ENCODE measurements at places on chromosomes 2 and 18. TPM values are rescaled to one million over a fixed set of nuclear protein-coding genes. Genes with fewer than 3 reads are reported as not detected.

CCBE1 gene
- total RNA-seq = 0.33 TPM

ABI2 gene
- total RNA-seq = 15.2 TPM

ANO7 gene
- 0.09 TPM for total RNA-seq

MBP gene
- 16.1 TPM for total RNA-seq

RAB6C gene
- total RNA-seq = 0.05 TPM

MRPL33 gene
- total RNA-seq = 135 TPM

ABCG5 gene
- not detected for total RNA-seq

MLPH gene
- 0.24 TPM for total RNA-seq

DNA sequence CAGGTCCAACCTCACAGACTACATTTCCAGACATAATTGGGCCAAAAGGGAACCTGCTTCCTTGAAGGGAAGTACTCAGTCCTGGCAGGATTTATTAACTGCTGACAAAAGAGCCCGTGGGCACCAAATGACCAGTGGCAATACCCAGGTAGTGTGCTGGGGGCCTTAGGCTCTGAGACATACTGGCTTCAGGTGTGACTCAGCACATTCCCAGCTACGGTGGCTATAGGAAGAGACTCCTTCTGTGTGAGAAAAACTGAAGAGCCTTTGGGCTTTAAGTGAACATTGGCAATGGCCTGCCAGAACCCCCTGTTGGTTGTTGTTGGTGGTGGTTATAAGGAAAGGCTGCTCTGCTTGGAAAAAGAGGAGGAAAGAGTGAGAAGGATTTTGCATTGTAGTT, 401.8 kb downstream of the KCNJ3 start:
- H3K4me1 ChIP-seq = no peaks in the 10 kb centered on the region
- no peak for DNase-seq
- no peaks in the 10 kb centered on the region for H3K27me3 ChIP-seq
- no peak overlapping the region for H3K4me3 ChIP-seq

DNA sequence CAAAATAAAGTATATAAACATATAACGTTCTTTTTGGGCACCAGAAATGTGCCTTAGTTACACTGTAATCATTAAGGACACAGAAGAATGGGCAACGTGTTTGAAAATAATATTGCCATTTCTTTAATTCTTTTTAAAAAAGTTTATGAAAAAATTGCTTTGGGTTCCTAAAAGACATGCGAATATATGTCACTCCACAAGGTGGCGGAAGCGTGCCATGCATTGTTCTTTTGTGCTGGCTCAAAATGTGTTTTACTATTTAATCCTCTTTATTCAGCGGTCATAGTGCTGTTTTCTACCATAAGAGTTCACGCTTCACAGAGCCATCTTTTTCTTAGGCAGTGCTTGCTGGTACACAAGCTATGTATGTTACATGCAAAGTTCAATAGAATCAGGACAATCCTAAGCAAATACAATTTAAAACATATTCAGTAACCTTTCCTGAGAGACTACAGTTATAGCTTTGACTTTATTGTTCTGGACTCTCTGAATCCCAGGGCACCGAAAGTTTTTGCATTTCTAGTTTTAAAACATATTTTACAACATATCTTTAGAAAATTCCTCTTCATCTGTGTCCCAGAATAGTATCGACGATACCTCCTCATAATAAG, 147.8 kb upstream of the ERBB4 start:
- H3K27me3 ChIP-seq = no peaks in the 10 kb centered on the region
- H3K4me3 ChIP-seq = no peak overlapping the region
- H3K27ac ChIP-seq = no peak overlapping the region

DNA sequence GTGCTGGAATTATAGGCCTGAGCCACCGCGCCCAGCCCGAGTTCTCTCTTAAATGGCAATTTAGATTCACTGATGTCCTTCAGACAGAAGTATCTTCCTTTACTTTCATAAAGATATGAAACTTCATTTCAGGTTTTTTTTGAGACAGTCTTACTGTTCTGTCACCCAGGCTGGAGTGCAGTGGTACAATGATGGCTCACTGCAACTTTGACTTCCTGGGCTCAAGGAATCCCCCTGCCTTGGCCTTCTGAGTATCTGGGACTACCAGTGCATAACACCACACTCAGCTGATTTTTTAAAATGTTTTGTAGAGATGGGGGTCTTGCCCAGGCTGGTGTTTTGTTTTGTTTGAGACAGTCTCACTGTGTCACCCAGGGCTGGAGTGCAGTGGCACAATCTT, 13.2 kb downstream of the ITGB1BP1 start:
- no peak overlapping the region for H3K27ac ChIP-seq
- H3K27me3 ChIP-seq = no peaks in the 10 kb centered on the region
- DNase-seq = no peak
- no peaks in the 10 kb centered on the region for H3K4me1 ChIP-seq

DNA sequence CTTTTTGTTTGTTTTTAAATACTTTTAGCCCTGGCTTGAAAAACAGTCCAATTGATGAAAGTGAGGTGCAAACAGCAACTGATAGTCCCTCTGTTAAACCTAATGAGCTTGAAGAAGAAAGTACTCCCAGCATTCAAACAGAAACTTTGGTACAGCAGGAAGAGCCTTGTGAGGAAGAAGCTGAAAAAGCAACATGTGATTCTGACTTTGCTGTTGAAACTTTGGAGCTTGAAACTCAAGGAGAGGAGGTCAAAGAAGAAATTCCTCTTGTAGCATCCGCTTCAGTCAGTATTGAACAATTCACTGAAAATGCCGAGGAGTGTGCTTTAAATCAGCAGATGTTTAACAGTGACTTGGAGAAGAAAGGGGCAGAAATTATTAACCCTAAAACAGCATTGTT, 30.6 kb upstream of the DYSF start:
- peaks cover 45% of the 10 kb centered on the region for H3K36me3 ChIP-seq
- H3K27me3 ChIP-seq = no peaks in the 10 kb centered on the region
- no peak overlapping the region for H3K27ac ChIP-seq

DNA sequence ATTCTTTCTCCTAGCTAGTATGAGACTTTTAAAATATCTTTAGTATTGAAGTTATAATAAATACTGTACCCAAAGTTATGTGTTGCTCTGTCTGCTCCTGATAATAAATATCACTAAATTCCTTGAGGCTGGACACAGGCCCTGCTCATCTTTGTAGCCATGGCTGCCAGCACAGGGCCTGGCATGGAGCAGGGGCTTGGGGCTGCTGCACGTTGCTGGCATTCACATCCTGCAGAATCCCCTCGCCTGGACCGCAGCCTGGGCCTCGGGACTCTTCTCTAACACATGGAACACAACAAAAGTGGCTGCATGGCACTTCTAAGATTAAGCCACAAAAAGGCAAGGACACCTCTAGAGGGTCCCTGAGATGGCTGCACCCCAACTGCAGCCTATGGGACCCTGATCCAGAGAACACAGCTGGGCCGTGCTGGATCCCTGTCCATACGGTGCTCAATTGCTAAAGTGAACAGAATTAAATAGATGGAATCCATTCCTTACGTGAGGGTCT, 477.5 kb upstream of the MYT1L start:
- peaks cover 2% of the 10 kb centered on the region for H3K27me3 ChIP-seq
- no peaks in the 10 kb centered on the region for H3K36me3 ChIP-seq

- H3K27ac ChIP-seq = no peak overlapping the region
- no peak overlapping the region for H3K4me3 ChIP-seq
- no peaks in the 10 kb centered on the region for H3K36me3 ChIP-seq
Measured at GRCh38 chr2:144659731-144660275, 139.9 kb upstream of the ZEB2 start.

- no peaks in the 10 kb centered on the region for H3K36me3 ChIP-seq
- no peak overlapping the region for H3K27ac ChIP-seq
- no peak for DNase-seq
- no peak overlapping the region for H3K4me3 ChIP-seq
Measured at GRCh38 chr2:130843321-130843985, 6.7 kb downstream of the ARHGEF4 start.

DNA sequence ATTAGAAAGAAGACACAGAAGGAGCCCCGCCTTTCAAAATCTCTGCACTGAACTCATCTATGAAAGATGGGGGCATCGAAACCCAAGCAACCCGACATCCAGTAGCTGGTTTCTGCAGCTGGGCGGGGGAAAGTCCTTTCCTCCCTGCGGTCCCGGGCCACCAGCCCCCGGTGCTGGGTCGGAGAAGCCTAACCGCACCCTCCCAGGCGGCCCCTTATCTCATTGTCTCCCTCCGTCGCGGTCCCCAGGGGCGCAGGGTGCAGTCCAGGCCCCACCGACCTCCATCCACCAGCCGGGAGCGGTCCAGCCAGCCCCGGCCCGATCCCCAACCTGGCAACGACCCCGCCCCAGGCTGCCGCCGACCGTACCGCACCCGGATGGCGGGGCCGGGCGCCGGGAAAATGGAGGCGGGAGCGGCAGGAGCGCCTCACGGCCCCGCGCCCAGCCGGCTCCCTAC, 452 bp downstream of the RAPH1 start:
- peak; percentile 23 for DNase-seq
- H3K36me3 ChIP-seq = no peaks in the 10 kb centered on the region
- H3K4me3 ChIP-seq = peak overlapping the region; percentile 66
- peak overlapping the region; percentile 47 for H3K27ac ChIP-seq

- no peak overlapping the region for H3K27ac ChIP-seq
- no peaks in the 10 kb centered on the region for H3K27me3 ChIP-seq
- DNase-seq = no peak
- H3K4me3 ChIP-seq = no peak overlapping the region
- H3K36me3 ChIP-seq = no peaks in the 10 kb centered on the region
Measured at GRCh38 chr18:65227970-65228369, 522.8 kb upstream of the CDH7 start.

DNA sequence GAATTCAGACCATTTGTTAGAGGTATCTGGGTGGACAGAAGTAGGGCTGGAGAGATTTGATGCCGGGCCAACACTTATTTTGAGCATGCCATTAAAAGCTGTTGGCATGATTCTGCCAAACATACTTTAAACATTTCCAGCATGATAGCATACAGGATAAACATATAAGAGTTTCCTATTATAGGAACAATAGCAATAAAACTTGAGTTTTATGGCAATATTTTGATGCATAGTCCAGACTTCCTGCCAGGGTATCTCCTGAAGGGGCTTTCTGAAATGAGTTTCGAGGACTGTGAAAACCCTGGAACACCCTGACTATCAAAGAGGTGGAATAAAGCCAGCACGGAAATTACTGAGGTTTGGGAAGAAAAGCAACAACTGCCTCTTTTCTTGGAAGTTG, 1398.0 kb upstream of the NXPH2 start:
- no peak for DNase-seq
- no peaks in the 10 kb centered on the region for H3K4me1 ChIP-seq
- H3K4me3 ChIP-seq = no peak overlapping the region
- no peaks in the 10 kb centered on the region for H3K27me3 ChIP-seq
- no peaks in the 10 kb centered on the region for H3K36me3 ChIP-seq

DNA sequence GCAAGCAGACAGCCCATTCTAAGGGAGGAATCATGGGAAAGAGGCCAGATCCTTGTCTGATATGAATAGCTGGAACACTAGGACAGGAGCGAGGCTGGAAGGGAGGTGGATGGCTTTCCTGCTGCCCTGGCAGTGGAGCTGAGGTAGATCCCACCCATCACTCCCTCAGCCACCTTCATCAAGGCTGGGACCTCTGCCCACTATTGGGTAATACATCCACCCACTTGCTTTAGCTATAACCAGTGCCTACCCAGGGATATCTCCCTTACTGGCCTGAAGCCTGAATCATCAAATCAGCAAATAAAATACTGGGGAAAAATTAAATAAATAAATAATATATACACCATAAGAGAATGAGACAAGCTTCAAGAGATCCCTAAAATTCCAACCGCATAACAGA, 183.2 kb upstream of the KYNU start:
- H3K27me3 ChIP-seq = no peaks in the 10 kb centered on the region
- no peak overlapping the region for H3K27ac ChIP-seq
- H3K36me3 ChIP-seq = no peaks in the 10 kb centered on the region
- no peaks in the 10 kb centered on the region for H3K4me1 ChIP-seq

- no peaks in the 10 kb centered on the region for H3K36me3 ChIP-seq
- peaks cover 10% of the 10 kb centered on the region for H3K4me1 ChIP-seq
- H3K27ac ChIP-seq = no peak overlapping the region
- H3K27me3 ChIP-seq = peaks cover 2% of the 10 kb centered on the region
- H3K4me3 ChIP-seq = no peak overlapping the region
- no peak for DNase-seq
Measured at GRCh38 chr2:46309052-46309953, 12.1 kb downstream of the EPAS1 start.

DNA sequence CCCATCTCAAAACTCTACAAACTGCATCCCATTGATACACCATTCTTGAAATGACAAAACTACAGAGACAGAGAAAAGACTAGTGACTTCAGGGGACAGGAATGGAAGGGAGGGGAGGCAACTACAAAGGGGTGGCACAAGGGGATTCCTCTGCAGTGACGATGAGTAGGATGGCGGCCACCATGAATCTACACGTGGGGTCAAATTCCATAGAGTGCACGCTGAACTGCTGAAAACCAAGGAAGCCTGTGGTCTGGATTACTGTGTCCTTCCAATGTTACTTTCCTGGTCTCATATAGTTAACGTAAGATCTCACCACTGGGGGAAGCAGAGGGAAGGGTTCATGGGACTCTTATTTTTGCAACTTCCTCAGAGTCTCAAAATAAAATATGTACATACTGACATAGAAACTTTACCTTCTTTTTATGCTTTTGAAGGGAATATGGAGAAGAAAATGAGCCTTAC, 23.6 kb downstream of the COX7A2L start:
- H3K36me3 ChIP-seq = peaks cover 45% of the 10 kb centered on the region
- no peak overlapping the region for H3K4me3 ChIP-seq
- no peak overlapping the region for H3K27ac ChIP-seq
- no peaks in the 10 kb centered on the region for H3K27me3 ChIP-seq
- no peaks in the 10 kb centered on the region for H3K4me1 ChIP-seq

- peaks cover 15% of the 10 kb centered on the region for H3K27me3 ChIP-seq
- H3K27ac ChIP-seq = no peak overlapping the region
- DNase-seq = no peak
- no peaks in the 10 kb centered on the region for H3K4me1 ChIP-seq
- no peaks in the 10 kb centered on the region for H3K36me3 ChIP-seq
Measured at GRCh38 chr2:237864940-237865622, 5.7 kb downstream of the RAMP1 start.

GRCh38 chr2:47373747-47374146, 29.2 kb upstream of the MSH2 start:
- H3K36me3 ChIP-seq = no peaks in the 10 kb centered on the region
- no peak overlapping the region for H3K27ac ChIP-seq
- no peak overlapping the region for H3K4me3 ChIP-seq
- peaks cover 15% of the 10 kb centered on the region for H3K27me3 ChIP-seq
- H3K4me1 ChIP-seq = peaks cover 6% of the 10 kb centered on the region
- no peak for DNase-seq

DNA sequence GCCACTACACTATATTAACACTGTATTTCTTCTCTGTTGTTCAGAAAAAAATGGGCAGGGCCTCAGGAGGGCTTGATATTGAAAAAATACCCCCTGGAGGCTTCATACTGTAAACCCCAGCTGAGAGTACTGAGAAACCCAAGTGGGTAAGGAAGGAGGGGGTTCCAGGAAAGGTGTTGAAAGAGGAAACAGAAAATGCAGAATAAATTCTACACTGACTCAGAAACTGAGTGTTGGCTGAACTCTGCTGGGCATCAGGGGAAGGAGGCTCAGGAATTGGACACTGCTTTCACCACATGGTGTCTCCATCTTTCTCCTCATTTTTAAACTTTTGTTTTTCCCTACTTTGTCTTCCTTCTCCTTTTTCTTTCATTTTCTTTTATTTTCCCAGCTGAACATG, 253.7 kb downstream of the DYM start:
- no peaks in the 10 kb centered on the region for H3K4me1 ChIP-seq
- no peaks in the 10 kb centered on the region for H3K36me3 ChIP-seq
- H3K4me3 ChIP-seq = no peak overlapping the region
- H3K27ac ChIP-seq = no peak overlapping the region
- no peak for DNase-seq
- H3K27me3 ChIP-seq = no peaks in the 10 kb centered on the region

Measured in thymus (tissue), 14 donors.